Stimulated activated CD8-positive, alpha-beta memory T cell treated with anti-CD3 and anti-CD28 coated beads, Interleukin-4, amount 100 ng/mL, for 24 hours (primary cell): ENCODE measurements at places on chromosomes 16 and 17.

GRCh38 chr17:74558882-74559519 lies 8.3 kb downstream of the CD300H start:
- DNase-seq, result no peak

DNA sequence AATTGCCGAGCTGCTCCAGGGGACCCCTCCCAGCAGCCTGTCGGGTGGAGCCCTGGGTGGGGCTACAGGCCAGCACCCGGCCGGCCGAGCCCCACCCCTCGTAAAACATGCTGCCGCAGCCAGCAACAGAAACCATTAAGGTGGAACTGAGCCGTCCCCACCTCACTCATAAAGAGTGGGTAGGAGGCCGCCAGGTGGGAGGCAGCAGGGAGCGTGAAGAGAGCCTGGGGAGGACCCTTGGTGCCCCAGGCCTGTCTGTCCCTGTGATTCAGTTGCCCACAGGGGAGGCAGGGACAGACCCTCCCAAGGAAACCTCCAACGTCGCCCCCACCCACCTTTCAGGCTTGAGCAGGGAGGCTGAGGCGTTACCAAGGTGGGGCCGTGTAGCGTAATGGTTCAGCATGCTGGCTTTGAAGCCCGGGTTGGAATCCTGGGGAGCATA lies 8.4 kb downstream of the FOXN1 start:
- no peak for DNase-seq

- DNase-seq, result no peak
Measured at GRCh38 chr17:16197276-16197675, 18.1 kb downstream of the NCOR1 start.

DNA sequence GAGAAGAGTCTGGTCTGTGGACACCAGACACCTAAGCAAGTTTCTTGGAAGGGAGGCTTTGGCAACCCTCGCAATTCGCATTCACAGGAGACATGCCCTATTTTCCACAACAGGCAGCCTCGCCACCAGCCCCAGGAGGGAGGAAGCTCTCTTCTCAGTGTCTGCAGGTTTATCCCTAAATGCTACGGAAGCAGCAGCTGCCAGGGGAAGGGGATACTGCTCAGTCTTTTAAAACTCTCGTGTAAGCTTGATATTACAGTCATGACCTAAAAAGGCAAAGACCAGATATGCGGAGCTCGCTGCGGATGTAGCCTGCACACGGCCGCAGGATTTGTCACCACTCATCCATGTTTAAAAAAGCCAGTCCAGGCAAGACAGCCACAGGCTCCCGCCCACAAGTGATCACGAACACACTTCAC lies 159.2 kb upstream of the RPH3AL start:
- DNase-seq, result no peak

- no peak for DNase-seq
Measured at GRCh38 chr16:77899416-77899815, 111.1 kb downstream of the VAT1L start.

- DNase-seq, result no peak
Measured at GRCh38 chr16:12094537-12095265, 118.2 kb downstream of the SNX29 start.

GRCh38 chr17:48523010-48523409 lies 7.8 kb downstream of the HOXB1 start:
- DNase-seq, result no peak

DNA sequence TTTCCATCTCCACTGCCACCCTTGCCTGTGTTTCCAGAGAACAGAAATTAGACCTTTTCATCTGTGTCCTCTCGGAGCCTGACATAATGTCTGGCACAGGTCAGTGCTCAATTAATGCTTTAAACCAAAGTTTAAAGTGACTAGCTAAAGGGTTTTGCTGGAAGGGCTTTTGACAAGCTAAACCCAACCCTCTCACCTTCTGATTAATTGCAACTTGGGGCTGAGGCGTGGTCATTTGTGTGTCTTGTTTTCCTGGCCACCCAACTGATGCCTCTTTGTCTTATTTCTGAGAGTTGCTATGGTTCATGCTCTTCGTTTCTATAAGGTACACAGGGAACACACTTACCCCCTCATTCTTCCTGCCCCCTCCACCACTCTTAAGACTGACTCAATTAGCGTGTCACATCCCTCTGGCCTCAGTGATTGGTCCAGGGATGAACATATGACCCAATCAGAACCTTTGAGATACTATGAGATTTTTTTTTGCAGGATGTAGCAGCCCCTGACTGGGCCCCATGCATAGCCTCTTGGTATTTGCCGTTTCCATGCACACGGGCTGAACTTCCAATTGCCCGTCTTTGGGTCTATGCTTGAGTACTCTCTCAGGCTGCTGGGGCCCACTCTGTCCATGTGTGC lies 15.8 kb upstream of the BRD7 start:
- no peak for DNase-seq

DNA sequence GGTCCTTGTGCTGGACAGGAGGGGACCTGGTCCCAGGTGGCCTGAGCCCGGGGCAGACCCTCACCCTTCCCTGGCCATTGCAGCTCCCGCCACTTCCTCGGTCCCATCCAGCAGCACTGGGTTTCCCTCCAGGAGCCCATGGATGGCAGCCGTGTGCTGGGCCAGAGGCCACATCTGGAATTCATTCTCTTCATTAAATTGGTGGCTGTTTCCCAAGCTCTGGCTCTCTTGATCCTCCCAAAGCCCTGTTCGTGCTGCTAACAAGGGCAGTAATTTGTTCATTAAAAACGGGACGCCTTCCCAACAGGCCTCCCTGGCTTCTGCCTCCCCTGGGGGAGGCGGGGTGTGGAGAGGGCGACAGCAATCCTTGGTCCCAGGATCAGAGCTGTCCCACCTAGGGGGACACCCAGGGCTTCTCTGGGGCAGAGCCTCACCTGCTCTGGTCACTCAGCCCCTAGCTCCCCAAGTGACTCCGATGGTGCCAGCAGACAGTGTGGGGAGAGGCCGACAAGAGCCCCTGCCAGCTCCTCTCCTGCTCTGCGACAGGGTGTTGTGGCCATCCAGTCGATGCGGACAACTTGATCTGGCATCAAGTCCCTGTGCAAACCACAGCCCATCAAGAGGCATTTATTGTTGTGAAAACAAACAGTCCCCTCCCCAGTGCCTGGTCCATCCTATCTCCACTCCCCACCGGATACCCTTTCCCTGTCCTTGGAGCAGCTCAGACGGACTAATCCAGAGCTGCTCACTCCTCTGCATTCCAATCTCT lies 44.0 kb downstream of the SDK2 start:
- DNase-seq, result no peak

DNA sequence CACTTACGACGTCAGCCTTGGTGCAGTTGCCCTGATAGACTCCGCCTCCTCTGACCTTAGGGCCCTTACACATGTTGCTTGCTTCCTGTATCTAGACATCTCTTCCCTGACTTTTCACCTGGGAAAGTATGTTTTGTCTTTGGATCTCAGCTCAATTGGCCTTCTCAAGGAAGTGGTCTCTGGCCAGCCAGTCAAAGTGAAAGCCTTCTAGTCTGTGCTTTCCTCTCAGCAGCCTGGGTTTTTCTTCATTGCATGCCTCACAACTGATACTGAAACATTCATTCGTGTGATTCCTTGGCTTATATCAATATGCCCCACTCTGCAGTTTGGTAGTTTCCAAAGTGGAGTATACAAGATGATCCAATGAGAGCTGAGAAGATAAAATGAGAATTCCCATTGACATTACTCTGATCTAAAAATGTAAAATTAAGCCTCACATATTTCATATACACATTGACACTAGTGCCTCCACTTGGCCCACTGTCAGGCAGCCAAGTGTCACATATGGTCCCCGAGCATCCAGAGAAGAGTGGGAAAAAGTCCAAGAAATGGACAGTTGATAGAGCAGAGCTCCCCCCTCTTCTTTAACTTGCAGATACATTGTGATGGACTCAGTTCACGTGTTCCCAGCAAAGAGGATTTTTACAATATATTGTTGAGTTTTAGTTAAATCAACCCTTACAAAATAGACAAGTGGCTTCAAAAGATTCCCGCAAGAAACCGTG lies 371.2 kb upstream of the ASIC2 start:
- DNase-seq, result no peak

GRCh38 chr16:48895142-48895541 lies 285.2 kb upstream of the N4BP1 start:
- DNase-seq, result no peak

DNA sequence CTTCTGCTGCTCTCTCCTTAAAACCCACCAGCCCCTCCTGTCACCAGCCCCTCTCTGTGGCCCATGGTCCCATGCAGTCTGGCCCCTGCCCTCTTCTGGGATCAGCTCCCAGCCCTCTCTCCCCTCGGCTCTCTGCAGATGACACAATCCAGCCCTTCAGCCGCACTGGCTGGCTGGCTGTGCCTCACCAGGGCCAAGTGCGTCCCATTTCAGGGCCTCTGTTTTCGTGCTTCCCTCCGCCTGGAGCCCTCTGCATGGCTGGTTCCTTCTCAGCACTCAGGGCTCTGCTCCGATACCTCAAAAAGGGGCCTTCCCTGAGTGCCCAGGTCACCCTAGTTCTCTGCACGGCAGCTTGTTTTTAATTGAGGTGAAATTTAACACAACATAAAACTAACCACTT lies 124.3 kb downstream of the SOCS1 start:
- no peak for DNase-seq

GRCh38 chr17:63621229-63621683 lies 961 bp upstream of the MAP3K3 start:
- no peak for DNase-seq

DNA sequence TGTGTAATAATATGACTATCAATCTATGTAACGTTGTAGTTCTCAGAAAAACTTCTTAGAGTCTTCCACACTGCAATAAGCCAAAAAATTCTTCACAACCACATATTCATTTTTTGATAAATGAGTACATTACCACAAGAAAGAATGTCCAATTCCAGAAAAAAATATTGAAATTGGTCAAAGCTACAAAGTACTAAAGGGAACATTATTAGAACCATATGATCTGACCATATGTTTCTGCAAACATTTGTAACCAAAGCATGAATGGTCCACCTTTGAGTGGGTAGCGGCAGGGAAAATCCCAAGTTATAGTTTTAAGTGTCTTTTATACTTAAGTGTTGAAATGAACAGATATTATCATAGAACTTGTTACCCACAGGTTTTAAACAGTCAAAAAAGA lies 71.7 kb upstream of the NACA2 start:
- no peak for DNase-seq

DNA sequence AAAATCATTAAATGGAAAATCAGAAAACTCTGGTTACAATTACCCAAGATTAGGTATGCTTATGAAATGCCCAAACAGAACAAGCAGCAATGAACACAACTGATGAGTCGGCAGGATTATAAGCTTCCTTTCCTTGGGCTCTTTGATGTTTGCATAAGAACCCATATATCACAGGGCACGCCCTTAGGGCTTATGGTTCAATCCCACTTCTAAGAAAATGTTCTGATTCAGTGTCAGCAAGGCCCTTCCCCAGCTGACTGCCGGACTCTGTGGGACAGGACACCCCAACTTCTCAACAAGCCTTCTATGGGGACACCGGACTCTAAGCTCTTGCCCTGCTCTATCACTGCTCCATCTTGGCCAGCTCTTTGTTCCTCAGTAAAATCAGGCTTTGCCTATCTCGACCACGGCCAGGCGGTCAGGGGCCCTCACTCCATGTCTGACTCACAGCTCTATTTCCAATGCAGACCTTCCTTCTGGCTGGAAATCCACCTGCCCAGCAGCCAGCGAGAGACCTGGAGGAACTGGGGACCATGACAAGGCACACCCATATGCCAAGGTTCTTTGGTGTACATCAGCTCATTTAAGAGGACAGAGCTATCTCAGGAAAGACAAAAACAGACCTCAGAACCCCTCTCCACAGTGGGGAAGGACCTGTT lies 26.8 kb downstream of the LITAFD start:
- DNase-seq, result no peak

DNA sequence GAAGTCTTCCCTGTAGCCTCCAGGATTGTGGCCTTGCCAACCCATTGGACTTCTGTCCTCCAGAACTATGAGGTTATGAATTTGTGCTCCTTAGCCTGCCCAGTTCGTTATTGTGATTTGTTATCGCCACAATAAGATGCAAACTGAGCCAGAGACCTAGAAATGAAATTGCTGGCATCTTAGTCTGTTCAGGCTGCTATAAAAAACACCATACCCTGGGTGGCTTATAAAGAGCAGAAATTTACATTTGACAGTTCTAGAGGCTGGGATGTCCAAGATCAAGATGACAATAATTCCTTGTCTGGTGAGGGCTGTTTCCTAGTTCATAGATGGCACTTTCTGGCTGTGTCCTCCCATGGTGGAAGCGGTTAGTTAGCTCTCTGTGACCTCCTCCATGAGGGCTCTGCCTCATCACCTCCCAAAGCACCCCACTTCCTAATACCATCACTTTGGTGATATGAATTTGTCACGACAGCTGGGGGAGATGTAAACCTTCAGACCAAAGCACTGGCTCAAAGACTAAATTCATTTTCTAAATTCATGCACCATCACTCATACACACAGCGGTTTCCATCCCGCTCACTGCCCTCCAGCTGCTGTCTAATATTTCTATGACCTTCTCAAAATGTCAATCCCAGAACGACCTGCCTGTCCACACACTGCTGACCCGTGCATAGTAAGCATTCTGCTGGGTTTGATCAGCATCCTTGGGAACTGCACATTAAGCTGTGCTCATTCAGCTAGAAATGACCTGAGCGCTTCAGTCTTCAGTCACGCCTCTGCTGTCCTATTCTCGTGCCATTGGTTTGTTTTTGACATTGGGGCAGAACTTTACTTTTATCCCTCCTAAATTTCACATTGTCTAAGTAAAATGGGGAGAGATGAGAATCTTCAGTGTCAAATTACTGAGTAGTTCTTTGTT lies 36.6 kb downstream of the GINS3 start:
- DNase-seq, result no peak

DNA sequence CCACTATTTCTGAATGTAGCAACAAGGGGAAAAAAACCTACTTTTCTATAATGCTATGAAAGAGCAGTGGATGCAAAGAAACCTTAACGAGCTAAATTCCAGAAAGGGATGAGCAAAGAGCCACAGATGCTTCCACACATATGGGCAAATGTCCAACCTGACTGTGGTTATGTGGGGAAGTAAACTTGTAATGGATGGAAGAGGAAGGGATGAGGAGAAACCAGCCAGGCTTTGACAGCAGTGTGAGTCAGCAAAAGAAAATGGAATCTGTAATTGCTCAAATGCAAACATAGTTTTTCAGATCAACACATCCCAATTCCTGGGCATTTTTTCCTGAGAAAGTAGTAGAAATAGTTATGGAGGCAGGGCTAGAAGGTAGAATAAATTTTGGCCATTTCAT lies 204.8 kb upstream of the CPHXL start:
- DNase-seq, result no peak

GRCh38 chr17:29607557-29608195 lies 14.7 kb downstream of the ANKRD13B start:
- DNase-seq, result no peak
